ENCODE measurements at places on chromosomes 3 and 15.

DNA sequence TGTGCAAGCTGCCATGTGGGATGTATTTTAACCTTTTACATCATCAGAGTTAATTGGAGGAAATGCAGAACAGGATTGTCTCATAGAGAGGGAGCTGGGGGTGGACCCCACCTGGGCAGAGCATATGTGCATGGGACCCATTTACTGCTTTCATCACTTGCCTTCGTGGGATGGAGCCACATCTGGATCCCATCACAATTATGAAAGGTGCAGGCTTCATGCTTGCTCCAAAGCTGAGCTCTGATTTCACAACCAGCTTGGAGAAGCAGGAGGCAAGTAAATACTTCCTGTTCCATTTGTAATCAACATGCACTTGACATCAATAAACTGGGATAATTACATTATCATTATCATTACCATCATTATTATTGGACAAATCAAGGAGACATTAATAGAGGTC is 161.9 kb downstream of the ALDH1A2 start:
- DNase-seq = no peak

DNA sequence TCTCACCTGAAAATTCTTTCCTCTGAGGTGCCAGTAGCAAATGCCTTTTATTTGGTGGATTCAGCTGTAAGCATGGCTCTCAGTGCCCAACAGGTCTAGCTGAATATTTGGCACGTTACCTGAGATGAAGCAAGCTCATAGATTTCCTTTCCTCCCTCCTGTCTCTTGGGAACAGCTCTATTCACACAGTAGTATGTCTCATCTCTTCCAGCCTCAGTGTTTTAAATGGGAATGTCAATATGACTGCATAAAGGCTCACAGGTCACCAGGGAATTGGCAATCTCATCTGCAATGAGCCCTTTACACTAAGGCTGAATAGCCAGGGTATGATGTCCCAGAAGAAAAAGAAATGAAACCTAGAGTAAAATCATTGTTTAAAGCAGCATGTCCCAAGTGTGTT is 733.5 kb downstream of the NTRK3 start:
- DNase-seq = no peak

GRCh38 chr3:127395663-127396355 is 108.0 kb upstream of the PRR20G start:
- no peak for DNase-seq

GRCh38 chr15:72315706-72316370 is 4.1 kb downstream of the CELF6 start:
- DNase-seq = no peak

- DNase-seq = no peak
Observed at GRCh38 chr15:79418693-79419279, 13.3 kb upstream of the MINAR1 start.

DNA sequence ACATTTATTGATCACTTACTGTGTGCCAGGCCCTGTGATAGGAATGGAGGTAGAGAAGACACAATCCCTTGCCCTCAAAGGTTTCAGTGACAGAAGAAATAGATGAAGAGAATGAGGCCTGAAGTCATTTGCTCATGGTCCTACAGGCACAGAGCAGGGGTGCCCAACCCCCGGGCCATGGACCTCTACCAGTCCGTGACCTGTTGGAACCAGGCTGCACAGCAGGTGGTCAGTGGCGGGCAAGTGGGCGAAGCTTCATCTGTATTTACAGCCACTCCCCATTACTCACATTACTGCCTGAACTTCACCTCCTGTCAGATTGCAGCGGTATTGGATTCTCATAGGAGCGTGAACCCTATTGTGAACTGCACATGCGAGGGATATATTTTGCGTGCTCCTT is 480.3 kb downstream of the LPP start:
- DNase-seq = no peak

- no peak for DNase-seq
Observed at GRCh38 chr3:187922704-187923416, 177.6 kb upstream of the BCL6 start.

- DNase-seq = no peak
Observed at GRCh38 chr3:54888873-54889272, 39.0 kb downstream of the LRTM1 start.

GRCh38 chr15:63715818-63716217 is 117.9 kb downstream of the HERC1 start:
- DNase-seq = no peak

- no peak for DNase-seq
Observed at GRCh38 chr3:21944251-21944650, 193.2 kb upstream of the ZNF385D start.

- no peak for DNase-seq
Observed at GRCh38 chr3:130395916-130396315, 50.4 kb downstream of the COL6A5 start.

Measured in memory B cell (primary cell).